MV-4-11 (cell line): ENCODE measurements at places on chromosomes 12 and 14.

DNA sequence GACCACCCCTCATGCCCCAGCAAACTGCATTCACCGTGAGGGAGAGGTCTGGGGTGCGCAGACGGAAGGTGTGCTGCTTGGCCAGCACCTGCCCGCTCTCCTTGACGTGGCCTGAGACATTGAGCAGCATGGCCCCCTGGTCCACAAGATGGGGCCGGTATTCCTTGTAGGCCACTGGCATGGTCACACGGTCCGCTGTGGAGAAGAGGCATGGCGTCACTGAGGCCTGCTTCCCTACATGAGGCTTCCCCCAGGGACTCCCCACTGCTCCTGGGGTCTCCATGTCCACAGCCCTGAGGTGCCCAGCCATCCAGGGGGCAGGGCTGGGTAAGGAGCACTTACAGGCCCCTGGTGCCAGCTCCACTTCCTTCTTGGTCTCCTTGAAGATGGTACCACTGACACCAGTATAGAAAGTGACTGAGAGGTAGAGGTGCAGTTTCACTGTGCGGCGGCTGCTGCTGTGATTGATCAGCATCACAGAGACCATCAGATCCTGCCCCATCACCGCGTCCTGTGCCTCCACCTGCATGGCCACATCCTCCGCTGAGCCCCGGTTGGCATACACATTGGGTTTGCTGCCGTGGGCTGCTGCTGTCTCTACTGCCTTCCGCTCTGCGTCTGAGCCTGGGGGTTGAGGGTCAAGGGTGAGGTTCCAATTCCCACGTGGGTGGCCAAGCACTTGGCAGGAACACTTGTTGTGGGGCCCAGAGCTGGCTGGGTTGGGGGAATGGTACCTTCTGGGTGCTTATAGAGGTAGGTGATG, 8.2 kb downstream of the TGM1 start:
- no peak for DNase-seq

GRCh38 chr14:22554498-22555383, 34.3 kb downstream of the DAD1 start:
- DNase-seq: no peak

DNA sequence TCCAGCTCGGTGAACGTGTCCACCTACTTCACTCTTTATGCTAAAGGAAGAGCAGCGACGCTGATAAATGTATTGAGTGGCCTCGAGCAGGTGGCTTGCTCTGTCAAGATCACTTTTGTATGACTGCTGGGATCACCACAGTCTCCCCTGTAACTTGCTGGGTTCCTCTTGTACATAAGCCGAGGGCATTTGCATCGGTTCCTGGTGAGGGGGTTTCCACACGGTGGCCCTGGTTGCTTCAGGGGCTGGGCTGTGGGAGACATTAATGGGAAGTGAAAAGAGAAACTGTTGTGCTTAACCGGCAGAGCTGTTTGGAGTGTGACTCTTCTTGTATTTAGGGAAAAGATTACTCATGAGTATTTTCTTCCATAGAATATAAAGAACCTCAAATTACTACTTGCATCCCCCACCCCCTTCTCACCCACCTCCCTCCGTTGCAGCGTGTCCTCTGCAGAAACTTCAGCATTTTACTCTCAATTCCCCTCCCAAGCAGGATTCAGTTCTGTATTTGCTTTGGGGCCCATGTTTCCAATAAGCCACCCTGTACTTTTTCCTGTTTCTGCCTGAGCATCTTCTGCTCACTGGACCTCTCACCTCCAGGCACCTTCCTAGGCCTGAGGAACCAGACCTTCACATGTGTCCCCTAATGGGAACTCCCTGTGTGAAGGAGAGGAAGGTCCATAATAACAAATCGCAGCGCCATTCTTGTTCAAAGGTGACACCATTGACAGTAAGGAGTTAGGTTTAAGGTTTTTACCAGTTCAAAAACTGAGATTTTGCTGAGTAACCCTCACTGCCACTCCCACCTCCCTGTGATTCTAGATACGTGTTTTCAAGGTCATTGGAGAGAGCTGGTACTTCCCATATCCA, 187.0 kb downstream of the ETV6 start:
- peak; percentile 99 for DNase-seq

DNA sequence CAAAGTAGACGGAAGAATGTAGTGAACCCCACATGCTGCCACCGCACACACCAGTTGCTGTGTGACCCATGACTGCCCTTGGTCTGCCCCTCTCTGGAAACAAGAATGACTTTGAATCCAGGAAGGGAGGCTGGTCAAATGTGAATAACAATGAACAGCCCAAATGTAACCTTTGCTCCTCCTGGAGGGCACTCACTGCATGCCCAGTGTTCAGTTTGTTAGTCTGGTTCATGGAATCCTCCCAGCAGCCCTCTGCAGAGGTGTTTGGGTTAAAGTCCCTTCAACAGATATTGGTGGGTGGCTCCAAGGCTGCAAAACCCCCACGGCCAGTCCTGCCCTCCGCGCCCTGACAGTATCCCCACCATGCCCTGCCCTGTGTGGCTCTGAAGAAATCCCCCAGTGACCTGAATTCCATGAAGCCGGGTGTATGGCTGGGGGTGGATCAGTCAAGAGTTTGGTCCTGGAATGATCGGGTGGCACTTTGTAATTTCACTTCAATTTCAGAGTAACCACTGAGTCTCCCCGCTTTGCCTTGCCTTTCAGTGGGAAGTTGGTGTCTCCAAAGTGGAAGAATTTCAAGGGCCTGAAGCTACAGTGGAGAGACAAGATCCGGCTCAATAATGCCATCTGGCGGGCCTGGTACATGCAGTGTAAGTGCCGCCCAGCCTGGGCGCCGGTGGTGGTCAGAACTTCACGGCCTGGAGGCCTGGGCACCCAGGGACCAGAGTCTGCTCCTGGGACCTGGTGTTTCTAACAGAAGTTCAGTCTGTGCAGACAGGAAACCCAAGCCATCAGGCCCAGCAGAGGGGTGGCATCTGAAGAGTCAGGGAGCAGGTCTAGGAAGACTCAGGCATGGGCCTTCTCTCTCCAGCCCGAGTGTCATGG, 47.1 kb downstream of the IL31 start:
- DNase-seq: no peak

GRCh38 chr12:66552716-66553115, 126.2 kb downstream of the GRIP1 start:
- DNase-seq: no peak

GRCh38 chr12:39620659-39621658, 1.4 kb upstream of the ABCD2 start:
- peak; percentile 46 for DNase-seq

DNA sequence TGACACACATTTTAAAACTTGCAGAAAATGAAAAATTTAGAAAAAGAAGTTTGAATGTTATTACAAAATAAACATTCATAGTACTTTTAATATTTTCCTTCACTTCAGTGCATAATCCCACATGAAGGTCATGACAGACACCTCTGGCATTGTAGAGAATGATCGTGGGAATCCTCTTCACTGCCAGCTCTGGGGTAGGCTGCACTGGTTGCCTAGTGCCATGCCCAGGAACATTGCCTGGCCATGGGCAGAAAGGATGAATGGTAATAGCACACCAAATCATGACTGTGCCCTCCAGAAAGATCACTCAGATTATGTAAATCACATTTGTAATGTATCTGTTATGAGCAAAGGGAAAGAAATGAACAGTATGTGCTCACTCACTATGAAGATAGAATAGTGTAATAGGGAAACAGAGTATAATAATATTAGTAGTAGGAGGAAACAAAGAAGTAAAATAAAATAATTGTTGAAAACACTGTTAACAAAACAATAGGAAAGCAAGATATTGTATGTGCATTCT, 161.6 kb downstream of the PLCZ1 start:
- DNase-seq: no peak

DNA sequence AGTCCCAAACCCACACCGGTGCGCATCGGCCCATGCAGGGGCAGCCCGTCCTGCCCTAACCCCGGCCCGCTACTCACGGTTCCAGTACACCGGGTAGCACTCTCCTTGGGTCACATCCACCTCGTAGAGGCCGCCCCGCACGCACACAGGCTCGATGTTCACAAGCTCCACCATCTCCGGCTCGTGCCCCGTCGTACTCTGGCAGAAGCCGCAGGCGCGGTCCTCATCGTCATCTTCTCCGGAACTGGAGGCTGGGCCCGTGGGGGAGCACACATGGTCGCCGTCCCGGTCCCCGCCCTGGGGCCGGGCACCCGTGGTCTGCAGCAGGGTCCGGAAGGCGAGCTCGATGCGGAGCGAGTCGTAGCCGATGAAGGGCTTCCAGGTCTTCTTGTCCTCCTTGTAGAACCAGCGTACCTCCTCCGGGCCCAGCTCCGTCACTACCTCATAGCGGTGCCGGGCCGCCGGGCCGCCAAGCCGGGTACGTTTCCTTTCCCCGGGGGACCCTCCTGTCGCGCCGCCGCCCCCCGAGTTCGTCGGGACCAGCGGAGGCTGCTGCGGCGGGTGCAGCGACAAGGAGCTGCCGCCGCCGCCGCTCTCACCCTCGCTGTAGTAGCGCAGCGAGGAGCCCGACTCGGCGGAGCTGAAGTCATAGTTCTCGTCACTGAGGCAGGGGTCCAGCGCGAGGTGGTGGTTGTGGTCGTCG, 788 bp downstream of the DDHD1 start:
- DNase-seq: no peak
